ENCODE measurements at places on chromosomes 1 and 21.

DNA sequence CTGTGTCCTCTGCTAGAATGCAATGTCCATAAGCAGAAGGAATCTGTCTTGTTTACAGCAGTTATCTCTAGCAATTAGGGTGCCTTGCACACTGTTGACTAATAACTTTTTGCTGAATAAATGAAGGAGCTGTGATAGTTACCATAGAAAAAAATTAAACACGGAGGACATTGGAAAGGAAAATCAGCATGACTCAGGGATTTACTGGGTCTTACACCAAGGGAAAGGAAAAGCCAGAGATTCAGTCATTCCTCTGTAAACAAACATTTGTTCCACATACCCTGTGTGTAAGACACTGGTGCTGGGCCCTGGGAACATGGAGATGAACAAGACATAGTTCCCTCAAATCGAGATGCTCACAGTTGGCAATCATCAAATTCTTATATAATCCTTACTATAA, 183.3 kb downstream of the PTGER3 start:
- no peak for DNase-seq

GRCh38 chr1:160168016-160168415, 16.6 kb downstream of the ATP1A4 start:
- no peak for DNase-seq

- DNase-seq: no peak
Measured at GRCh38 chr1:162632217-162632666, at the start of gene DDR2. Gene DDR2, plus strand, starts transcription at chr1:162632464. Its CDS starts 86,600 bp downstream, at chr1:162719064.

DNA sequence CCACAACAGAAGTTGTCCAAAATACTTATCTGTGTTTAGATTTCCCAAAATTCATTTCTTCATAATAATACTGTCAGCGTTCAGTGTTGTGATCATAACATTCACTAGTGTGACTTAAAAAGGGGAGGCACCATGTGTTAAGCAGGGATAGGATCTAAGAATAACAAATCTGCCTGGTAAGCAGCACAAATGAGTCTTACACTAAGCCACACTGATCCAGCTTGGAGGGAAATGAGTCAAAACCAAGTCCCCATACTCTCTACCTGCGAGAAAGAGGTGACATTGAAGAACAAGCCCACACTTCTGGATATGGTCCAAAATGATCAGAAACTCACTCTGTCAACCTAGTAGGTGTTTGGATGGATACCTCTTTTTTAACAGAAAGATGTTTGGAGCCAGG, 145.5 kb downstream of the CRB1 start:
- DNase-seq: no peak

GRCh38 chr1:63813829-63814277, 40.0 kb downstream of the ROR1 start:
- DNase-seq: no peak

DNA sequence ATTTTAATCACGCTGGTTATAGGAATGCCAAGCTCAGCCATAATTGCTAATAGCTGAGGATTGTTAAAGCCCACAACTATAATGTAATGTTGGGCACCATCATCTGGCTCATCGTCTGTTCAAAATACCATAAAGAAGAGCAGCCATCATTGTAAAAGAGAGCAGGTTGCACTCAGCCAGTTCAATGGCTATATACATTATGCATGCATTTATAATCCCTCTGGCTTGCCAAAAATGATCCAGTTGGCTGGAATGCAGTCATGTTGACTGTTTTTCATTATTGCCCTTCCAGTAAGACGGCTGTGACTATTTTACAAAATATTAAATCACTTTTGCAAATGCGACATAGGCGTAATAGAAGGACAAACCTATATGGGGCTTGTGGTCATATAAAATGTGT, 85.3 kb downstream of the SPAG17 start:
- DNase-seq: no peak

DNA sequence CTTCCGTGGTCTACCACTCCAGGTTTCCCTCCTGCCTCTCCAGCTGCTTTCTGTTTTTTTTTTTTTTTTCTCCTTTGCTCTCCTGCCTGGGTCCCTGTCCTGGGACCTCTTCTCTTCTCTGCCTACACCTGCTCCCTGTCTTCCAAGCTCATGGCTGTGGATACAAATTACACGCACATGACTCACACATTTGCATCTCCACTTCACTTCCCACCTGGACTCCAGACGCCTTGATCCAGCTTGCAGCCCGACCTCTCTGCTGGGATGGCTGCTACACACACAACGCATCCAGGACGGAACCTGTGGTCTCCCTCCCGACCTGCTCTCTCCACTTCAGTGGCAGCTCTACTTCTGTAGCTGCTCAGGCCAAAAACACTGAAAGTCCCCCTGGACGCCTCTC, 44.4 kb upstream of the B3GALT5 start:
- DNase-seq: no peak

DNA sequence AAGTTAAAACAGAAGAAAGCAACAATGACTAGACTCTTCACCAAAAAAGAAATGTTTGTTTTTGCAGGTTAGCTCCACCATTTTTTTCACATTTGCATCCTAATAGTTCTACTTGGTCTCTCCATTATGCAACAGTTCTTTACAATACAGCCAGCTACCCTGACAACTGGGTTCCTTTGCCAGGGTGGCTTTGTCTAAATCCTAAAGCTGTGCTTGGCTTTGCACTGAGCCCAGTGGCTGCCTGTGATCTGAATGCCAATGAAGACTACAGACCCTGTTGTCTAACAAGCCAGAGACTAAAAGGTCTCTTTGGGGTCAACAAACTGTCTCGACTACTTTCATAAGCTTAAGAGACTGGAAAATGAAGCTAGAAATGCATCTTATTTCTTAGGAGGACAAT, 112.0 kb downstream of the AKT3 start:
- no peak for DNase-seq

- DNase-seq: no peak
Measured at GRCh38 chr1:44832056-44832705, 10.9 kb downstream of the PTCH2 start.

DNA sequence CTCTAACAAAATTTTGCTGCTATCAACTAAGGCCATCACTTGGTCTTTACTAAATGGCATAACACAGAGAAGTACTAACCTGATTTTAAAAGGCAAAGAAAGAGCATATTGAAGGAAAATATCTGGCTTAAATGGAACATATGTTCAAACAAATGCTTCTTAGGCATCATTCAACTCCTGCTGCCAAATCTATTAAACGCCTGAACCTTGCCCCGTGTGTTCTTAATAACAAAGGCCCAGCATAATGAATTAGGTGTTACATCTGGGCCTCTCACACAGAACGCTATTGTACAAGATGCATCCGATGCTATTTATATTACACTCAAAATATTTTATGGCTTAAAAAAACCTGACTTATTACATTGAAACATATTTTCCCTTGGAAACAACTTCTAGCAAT, 48.4 kb downstream of the B3GALNT2 start:
- DNase-seq: no peak

- DNase-seq: no peak
Measured at GRCh38 chr1:14810595-14811361, 212.3 kb downstream of the KAZN start.

GRCh38 chr21:42107881-42108553, 36.9 kb downstream of the UMODL1 start:
- DNase-seq: peak; percentile 41

- no peak for DNase-seq
Measured at GRCh38 chr21:45637883-45638282, 5.6 kb upstream of the PCBP3 start.

DNA sequence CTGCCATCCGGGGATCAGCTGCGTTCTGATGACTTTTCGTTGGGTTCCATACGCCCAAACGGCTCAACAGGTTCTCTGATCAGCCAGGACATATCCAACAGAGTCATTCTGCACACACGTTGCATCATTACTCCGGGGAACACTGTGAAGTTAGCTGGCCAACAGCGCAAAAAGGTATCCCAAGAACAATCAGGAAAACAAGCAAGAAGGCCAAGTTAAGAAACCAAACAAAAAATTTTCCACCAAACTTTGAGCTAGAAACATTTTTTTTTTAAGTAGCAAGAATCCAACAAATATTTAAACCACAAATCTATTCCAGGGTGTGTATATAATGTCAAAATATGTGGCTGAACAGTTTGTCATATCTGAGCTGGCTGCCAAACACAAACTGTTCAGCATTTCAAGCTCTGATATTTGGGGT, 29.2 kb downstream of the NID1 start:
- DNase-seq: no peak

DNA sequence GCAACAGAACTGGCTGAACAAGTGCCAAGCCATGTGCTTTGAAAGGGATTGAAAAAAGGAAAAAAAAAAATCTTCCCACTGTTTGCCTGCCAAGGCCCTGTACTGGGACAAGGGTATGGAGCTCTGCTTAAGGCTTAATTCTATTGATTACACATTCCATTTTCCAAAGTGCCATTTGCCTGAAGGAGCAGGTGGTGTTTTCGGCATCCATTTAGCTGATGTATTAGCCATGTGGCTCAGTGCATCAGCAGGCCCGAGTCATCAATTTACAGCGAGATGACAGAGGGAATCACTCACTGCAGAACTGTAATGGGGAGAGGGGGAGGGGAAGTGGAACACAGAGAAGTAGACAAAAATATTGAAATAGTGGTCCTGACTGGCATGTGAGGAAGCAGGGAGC, 144.2 kb upstream of the BEND5 start:
- no peak for DNase-seq

Measured in activated CD8-positive, alpha-beta memory T cell treated with anti-CD3 and anti-CD28 coated beads for 48 hours (primary cell).